ENCODE measurements at places on chromosomes 16 and 17.

- no peak for DNase-seq
These were observed 181.6 kb downstream of the RAB11FIP4 start for GRCh38 chr17:31573047-31573446.

- no peak for DNase-seq
These were observed 786 bp upstream of the CACNA1G start for GRCh38 chr17:50559674-50560184.

DNA sequence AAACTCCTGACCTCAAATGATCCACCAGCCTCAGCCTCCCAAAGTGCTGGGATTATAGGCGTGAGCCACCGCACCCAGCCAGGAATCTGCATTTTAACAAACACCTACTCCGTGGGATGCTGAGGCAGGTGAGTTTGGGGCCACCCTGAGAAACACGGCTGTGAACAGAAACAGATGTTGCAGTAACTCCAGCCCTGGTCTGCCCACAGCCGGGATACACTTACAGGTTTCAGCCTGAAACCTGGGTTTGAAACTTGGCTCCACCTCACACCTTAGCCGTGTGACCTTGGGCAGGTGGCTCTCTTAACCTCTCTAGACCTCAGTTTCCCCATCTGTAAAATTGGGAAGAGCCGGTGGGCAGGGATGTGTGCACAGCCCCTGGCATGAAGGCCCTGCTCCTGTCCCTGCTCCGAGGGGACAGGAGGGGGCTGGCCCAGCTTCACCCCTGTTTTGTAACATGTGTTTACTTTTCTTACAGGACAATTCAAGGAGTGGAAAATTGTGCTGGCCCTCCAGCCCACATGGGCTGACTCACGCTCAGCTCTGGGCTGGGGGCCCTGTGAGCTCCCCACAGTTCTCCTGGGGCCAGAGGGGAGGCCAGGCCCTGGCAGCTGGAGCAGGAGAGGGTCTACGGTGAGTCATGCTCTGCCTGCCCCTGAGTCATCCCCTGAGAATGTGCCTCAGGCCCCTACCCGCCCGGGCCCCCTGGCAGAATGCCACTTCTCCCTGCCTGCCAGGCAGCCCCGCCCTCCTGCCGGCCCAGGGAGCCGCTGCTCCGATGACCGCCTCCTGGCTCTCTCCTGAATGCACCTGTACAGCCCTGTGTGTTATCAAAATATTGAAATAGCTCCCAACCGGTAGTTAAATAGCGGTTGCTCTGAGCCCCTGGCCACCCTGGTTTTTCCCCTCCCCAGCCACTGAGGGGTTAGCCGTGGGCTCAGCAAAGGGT is 7.7 kb upstream of the PPL start:
- DNase-seq: no peak

DNA sequence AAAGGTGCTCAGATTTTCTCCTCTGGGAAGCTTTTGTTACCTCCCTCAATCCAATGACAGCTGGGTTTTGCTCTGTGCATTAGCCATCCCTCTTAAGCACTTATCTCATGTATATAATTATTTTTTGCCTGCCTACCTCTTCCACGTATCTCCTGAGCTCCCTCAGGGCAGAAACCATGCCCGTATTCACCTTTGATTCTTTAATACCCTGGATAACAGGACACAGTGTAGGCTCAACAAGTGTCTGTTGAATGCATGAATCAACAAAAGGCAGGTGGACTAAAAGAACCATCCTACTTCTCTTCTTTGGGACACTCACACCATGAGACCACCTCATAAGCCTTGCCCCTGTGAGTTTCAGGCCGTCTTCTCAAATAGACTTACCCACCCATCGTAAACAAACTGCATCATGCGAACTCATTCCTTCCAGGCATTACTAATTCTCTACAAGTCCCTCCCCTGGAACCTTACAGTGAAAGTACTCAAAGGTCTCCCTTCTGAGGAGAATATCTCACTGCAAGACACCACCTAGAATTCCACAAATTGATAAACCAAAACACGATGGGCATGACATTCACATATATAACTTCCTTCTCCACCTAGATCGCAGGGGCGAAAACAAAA is 3.2 kb downstream of the ARHGAP17 start:
- DNase-seq: no peak

DNA sequence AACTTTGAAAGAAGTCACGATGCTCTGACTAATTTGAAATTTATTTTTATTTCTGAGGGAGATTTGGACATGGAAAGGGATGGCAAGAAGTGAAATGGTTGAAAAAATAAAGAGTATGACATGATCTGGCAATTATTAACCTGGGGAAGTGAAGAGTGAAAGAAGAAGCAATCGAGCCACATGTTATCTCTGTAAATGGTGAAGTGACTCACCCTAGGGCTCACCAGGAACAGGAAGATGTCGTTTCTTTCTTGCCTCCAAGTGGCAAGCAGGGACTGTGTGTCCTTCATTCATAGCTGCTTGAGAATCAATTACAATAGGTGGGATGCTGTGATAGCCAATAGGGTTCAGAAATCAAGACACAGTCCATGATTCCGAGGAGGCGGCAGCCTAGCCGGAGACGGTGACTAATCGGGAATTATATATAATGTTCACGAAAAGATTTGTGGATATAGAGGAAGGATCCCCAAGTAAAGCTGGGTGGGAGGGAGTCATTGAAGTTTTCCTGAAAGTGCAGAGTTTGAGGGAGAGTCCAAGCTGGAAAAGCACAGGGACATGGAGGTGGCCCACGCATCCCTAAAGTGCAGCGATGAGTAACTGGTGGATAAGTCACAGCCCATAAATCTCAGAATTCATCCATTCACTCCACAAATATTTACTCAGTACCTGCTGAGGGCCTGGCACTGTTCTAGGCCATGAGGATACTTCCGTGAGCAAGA is 18.2 kb upstream of the KRT20 start:
- no peak for DNase-seq

GRCh38 chr17:39754161-39754957 is 16.6 kb downstream of the GRB7 start:
- DNase-seq: peak; percentile 94

- no peak for DNase-seq
These were observed 61.9 kb downstream of the ARHGAP17 start for GRCh38 chr16:24953306-24953705.

DNA sequence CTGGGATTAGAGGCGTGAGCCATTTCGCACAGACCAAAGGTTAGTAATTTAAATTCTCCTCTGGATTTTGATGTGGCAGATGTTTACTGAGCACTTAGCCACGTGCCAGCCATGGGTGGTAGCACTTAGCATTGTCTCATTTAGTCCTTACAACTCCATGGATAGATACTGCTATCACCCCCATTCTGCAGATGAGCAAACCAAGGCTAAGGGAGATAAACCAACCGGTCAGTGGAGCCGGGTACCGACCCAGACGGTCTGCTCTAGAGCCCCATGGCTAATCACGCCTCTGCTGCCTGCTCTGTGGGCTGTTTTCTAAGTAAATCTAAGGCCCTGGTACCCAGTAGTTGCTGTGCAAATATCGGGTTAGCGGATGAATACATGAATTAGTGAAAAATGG is 12.6 kb upstream of the ADGRG1 start:
- DNase-seq: no peak

- DNase-seq: no peak
These were observed 45.4 kb upstream of the EMP2 start for GRCh38 chr16:10625595-10626357.

DNA sequence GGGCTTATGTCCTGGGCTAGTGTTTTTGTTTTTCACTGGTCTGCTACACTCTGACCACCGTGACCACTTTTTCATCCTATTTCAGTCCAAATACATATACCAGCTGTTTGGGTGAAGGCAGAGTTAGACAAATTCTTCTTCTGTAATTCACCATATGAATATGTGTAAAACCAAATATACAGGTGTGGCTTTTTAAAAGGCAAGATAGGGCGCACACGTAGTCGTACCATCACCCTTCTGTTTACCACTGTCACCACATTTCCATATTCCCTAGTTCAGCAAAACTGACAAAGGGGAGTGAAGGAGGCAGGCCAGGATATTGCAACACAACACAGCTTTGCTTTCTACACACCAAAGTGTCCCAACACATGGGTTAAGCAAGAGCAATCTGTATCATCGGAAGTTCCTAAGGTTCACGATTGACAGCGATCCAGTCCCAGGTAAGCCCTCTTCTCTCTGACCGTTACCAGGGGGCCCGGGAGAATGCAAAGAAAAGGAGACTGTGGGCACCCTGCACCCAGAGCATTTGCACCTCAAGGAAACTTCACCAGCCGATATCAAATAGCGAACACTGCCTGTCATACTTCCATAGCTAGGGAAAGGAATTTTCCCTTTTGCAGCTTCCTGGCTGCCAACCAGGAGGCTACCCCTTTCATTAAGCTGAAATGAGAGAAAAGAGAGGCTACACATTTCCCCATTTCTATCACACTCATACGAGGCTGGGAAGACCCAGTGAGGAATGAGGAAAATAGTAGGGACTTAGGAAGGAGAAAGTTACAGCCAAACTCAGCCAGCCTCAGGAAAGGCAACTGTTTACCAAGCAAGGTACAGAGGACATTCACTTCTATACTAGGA is 23.1 kb downstream of the CREBBP start:
- DNase-seq: no peak

GRCh38 chr17:79006794-79007503 is 2.6 kb downstream of the CANT1 start:
- DNase-seq: no peak

Measured in T-helper 1 cell (primary cell).